ENCODE measurements at places on chromosomes 4 and X.

- H3K4me3 ChIP-seq = no peak overlapping the region
- no peaks in the 10 kb centered on the region for H3K36me3 ChIP-seq
- H3K27me3 ChIP-seq = peaks cover 83% of the 10 kb centered on the region
- no peak overlapping the region for H3K27ac ChIP-seq
- H3K4me1 ChIP-seq = no peaks in the 10 kb centered on the region
Measured at GRCh38 chr4:8868321-8869001, 3.2 kb downstream of the HMX1 start.

- H3K27me3 ChIP-seq = peaks cover 3% of the 10 kb centered on the region
- no peak overlapping the region for H3K27ac ChIP-seq
- no peaks in the 10 kb centered on the region for H3K4me1 ChIP-seq
- H3K4me3 ChIP-seq = no peak overlapping the region
Measured at GRCh38 chrX:142089193-142089592, 115.9 kb downstream of the MAGEC2 start.

GRCh38 chrX:276581-277201, 4.5 kb upstream of the PLCXD1 start:
- no peak for DNase-seq
- H3K36me3 ChIP-seq = no peaks in the 10 kb centered on the region
- peaks cover 15% of the 10 kb centered on the region for H3K4me1 ChIP-seq
- no peak overlapping the region for H3K27ac ChIP-seq

GRCh38 chr4:8922481-8922880, 50.8 kb upstream of the HMX1 start:
- H3K4me1 ChIP-seq = no peaks in the 10 kb centered on the region
- no peaks in the 10 kb centered on the region for H3K36me3 ChIP-seq
- no peak overlapping the region for H3K4me3 ChIP-seq

DNA sequence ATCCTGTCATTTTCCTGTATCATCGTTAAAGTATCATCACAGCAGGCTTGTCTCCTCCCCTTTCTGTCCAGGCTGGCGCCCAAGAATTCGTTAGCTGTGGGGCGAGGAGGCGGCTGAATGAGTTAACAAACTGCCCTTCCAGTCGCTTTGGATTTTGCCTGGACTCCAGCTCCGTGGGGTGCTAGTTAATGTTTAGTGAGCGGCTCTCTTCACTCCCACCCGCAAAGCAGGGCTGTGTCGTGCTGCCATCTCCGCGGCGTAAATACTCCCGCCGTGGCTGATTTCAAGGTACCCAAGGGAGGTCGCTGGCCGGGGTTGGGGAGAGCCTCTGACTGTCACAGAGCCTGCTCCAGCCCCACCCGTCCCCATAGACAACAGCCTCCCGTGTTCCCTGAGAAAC, 44.9 kb upstream of the SPRY1 start:
- no peak overlapping the region for H3K4me3 ChIP-seq
- no peak for DNase-seq
- H3K36me3 ChIP-seq = no peaks in the 10 kb centered on the region
- H3K27ac ChIP-seq = no peak overlapping the region
- H3K4me1 ChIP-seq = no peaks in the 10 kb centered on the region
- no peaks in the 10 kb centered on the region for H3K27me3 ChIP-seq

GRCh38 chrX:15465347-15465746, 27.8 kb downstream of the PIR start:
- no peak overlapping the region for H3K27ac ChIP-seq
- H3K36me3 ChIP-seq = no peaks in the 10 kb centered on the region
- no peaks in the 10 kb centered on the region for H3K27me3 ChIP-seq
- DNase-seq = no peak

DNA sequence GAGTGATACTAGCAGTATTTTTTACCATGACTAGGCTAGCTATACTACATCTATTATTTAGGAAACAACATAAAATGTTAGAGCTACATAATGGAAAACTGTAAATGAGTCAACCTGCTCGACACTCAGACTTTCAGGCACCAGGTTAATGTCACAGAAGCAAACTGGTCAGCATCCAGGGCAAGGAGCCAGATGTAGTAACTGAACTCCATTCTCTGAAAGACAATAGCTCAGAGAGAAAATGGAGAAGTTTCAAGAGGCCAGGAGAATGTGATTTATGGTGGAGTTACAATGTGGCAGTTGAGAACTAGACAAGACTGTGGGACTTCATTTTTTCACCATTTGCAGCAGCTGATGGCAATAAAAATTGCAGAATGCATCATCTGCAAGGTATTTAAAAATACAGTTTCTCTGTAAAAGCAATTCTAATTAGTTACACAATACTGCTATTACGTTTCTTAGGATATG, 342.7 kb upstream of the PABPC4L start:
- H3K4me1 ChIP-seq = no peaks in the 10 kb centered on the region
- H3K27me3 ChIP-seq = no peaks in the 10 kb centered on the region
- no peak overlapping the region for H3K4me3 ChIP-seq
- no peak for DNase-seq
- H3K36me3 ChIP-seq = no peaks in the 10 kb centered on the region

DNA sequence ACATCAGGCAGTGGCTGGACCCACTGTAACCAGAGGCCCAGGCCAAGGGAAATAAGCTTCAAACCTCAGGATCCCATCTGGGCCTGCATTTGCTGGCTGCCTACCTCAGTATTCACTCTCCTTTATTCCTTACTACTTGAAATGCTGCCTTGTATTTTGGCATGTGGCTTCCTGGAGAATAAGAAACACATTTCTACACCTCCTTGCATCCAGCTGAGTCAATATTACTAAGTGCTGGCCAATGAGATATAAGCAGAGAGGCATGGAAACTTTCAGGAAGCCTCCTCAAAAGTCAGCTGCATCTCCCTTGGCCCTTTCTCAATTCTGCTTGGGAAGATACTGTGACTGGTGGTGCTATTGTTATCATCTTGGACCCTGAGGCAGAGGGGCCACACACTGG, 59.8 kb upstream of the RELL1 start:
- no peak for DNase-seq
- no peak overlapping the region for H3K4me3 ChIP-seq
- no peaks in the 10 kb centered on the region for H3K27me3 ChIP-seq
- H3K36me3 ChIP-seq = no peaks in the 10 kb centered on the region
- no peak overlapping the region for H3K27ac ChIP-seq
- no peaks in the 10 kb centered on the region for H3K4me1 ChIP-seq

All from adrenal gland (tissue), 19 donors.